ENCODE measurements at places on chromosomes 7 and 10. TPM values are rescaled to one million over a fixed set of nuclear protein-coding genes. Genes with fewer than 3 reads are reported as not detected.

Gene CYCS
- 76.7 TPM for total RNA-seq

Gene SNX10
- total RNA-seq, result 0.56 TPM

Gene OIT3
- total RNA-seq, result 0.17 TPM

Gene CTNNA3
- total RNA-seq, result 0.92 TPM

Gene SPDYE9
- total RNA-seq, result not detected

DNA sequence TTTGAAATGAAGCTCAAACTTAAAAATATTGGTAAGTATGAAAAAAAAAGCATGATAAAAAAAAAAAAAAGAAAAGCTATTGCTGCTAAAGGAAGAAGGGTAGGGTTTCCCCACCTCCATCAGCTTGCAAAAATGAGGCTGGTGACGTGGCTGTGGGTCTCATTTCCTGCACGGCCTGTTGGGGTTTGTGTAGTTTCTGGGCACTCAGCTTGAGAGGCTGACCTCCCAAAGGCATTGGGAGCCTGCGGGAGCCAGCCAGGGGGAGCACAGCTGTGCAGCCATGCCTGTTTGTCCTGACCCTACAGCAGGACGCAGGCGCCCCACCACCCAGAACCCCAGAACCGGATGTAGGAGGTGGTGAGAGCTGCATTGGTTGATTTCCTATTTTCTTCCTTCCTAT lies 48.8 kb upstream of the CARD11 start:
- H3K27ac ChIP-seq, result no peak overlapping the region
- no peak overlapping the region for H3K4me3 ChIP-seq

DNA sequence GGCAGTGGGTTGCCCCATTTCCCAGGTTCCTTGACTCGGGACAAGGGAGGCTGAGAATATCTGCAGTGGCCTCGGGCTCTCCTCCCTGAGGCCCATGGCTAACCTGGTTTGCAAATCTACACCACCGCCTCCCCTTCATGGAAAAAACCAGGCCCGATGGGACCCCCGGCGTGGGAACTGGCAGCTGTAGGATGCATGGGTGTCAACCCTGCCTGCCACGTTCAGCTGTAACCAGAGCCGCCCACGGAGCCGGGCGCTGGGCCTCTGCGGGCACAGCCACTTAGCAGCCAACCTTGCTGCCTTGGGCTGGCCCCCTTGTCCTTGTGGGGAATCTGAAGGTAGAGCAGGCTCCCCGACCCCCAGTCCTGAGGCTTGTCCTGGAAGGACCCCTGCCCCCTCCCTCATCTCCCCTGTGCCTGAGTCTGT lies 1.6 kb downstream of the PWWP2B start:
- no peak for DNase-seq
- no peaks in the 10 kb centered on the region for H3K36me3 ChIP-seq
- no peak overlapping the region for H3K4me3 ChIP-seq
- H3K4me1 ChIP-seq, result peaks cover 17% of the 10 kb centered on the region
- no peaks in the 10 kb centered on the region for H3K27me3 ChIP-seq

DNA sequence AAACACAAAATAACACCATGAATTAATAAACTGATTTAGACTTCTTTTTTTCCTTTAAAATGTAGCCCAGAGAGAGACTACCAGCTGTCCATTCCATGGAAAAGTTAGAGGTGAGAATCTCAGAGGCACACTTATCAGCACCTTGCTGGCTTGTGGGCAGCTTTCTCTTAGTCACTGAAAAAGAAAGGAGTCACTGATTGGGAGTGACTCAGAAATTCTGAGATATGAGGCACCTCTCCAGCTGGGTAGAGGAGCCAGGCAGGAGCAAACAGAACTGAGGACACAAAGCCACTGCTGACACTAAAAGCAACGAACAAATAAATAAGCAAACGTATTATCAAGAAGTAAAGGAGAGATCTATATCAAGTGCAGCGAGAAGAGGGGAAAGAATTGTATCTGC lies 310.6 kb downstream of the PARD3 start:
- DNase-seq, result no peak
- H3K4me1 ChIP-seq, result peaks cover 4% of the 10 kb centered on the region
- no peak overlapping the region for H3K27ac ChIP-seq
- H3K27me3 ChIP-seq, result no peaks in the 10 kb centered on the region
- H3K36me3 ChIP-seq, result peaks cover 3% of the 10 kb centered on the region

GRCh38 chr10:15112657-15113056 lies 15.5 kb downstream of the RPP38 start:
- H3K27me3 ChIP-seq, result no peaks in the 10 kb centered on the region
- no peak overlapping the region for H3K4me3 ChIP-seq
- peaks cover 14% of the 10 kb centered on the region for H3K36me3 ChIP-seq
- H3K27ac ChIP-seq, result no peak overlapping the region

- H3K27me3 ChIP-seq, result no peaks in the 10 kb centered on the region
- no peak overlapping the region for H3K27ac ChIP-seq
- H3K4me1 ChIP-seq, result peaks cover 4% of the 10 kb centered on the region
These were observed 6.5 kb upstream of the CPED1 start for GRCh38 chr7:120981888-120982615.

DNA sequence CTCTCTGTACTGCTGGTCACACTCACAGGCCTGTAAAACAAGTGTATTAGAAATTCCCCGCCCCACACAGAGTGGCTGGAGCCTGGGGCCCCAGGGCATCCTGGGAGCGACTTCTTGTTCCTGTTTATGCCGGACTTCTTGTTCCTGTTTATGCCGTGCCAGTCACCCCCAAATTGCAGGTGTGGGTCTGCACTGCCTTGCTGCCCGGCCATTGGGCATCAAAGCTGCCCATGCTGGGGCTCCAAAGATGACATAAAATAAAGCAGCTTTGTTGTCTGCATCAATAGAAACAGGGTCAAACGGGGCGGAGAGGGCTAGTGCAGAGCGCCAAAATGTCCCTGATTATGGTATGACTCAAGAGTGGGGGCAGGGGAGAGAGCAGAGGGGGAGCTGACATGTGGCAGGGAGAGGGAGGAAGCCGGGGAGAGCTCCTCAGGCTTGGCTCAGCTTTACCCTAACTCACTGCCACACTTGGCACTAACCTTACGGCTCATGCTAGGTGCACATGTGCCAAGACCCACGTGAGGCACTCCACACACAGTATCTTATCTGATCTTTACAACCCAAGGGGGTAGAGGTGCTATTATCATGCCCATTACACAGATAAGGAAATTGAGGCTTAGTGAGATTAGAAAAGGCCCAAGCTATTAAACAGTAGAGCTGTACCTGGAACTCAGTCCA lies 98.4 kb downstream of the PIP4K2A start:
- H3K4me3 ChIP-seq, result peak overlapping the region; percentile 24
- no peak for DNase-seq
- no peaks in the 10 kb centered on the region for H3K36me3 ChIP-seq
- peaks cover 47% of the 10 kb centered on the region for H3K4me1 ChIP-seq

DNA sequence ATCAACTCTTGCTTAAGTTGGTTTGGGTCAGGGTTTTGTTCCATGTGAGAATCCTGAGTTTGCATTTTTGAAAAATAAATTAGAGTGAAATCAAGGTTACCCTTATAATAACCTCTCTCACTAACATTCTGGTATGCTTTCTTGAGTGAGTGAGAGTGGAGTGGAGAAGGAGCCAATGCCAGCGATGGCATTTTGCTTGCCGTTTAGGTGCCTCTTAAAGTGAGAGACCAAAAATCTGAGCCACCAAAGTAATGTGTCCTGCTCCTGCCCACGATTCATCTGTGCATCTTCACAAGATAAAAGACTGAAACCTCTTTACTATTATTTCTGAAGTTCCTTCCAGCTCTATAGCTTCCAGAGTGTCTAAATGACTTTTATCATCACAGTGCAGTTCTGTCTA lies 23.4 kb upstream of the XPNPEP1 start:
- no peak overlapping the region for H3K4me3 ChIP-seq
- no peak overlapping the region for H3K27ac ChIP-seq

DNA sequence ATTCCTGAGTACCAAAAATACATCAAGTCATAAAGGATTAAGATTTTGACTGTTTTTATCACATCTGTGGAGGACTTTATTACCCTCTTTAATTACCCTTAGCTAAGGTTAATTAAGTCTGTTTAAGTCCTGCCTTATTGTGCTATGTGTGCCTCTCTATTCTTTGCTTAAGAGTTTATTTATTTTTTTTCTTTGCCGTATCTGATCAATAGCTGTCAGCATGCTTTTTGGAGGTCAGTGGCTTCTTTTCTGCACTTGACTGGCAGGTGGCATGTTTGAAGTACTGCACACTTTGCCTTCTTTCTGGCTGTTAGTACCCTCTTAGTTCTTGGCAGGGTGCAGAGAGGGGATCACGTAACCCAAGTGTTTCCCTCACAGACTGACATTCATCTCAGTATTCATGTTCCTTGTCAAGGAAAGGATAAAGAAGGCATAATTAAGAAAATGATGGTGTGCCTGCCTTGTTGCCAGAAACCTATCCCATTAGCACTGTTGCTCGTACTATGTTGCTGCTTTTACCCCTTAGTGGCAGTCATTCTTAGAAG lies 225.8 kb downstream of the EXOC4 start:
- no peaks in the 10 kb centered on the region for H3K27me3 ChIP-seq
- H3K4me3 ChIP-seq, result no peak overlapping the region
- no peak overlapping the region for H3K27ac ChIP-seq
- peaks cover 3% of the 10 kb centered on the region for H3K36me3 ChIP-seq
- peaks cover 11% of the 10 kb centered on the region for H3K4me1 ChIP-seq

- no peaks in the 10 kb centered on the region for H3K27me3 ChIP-seq
- H3K4me3 ChIP-seq, result peak overlapping the region; percentile 84
- peaks cover 18% of the 10 kb centered on the region for H3K4me1 ChIP-seq
- H3K27ac ChIP-seq, result peak overlapping the region; percentile 66
- no peaks in the 10 kb centered on the region for H3K36me3 ChIP-seq
These were observed 1.0 kb downstream of the CACNA2D1 start for GRCh38 chr7:82442492-82443035.

DNA sequence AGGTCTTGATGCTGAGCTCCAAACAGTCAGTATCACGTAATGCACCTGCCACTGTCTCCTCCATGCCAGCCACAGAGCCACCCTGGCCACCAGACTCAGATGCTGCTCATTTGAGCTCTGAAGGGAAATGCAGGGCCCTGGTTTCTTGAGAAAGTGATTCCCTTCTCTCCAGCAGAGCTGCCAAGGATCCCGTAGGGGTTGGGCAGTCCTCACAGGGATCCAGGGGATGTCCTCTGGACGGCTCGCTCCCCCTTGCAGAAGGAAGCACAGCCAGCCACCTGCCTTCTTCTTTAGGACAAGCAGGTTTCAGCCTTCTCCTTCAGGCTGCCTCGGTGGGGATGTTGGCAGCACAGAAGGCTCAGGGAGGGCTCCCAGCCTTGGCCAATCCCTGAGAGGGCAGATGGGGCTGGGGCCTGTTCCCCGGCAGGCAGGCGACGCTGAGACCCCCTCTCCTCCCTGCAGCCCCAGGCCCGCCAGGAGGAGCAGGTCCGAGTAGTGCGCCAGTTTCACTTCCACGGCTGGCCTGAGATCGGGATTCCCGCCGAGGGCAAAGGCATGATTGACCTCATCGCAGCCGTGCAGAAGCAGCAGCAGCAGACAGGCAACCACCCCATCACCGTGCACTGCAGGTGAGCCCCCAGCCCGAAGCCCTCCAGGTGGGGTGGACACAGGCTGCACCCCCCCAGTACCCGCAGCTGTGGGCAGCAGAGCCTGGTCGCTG lies 48.9 kb downstream of the MKI67 start:
- peaks cover 5% of the 10 kb centered on the region for H3K36me3 ChIP-seq
- no peaks in the 10 kb centered on the region for H3K4me1 ChIP-seq
- no peak overlapping the region for H3K27ac ChIP-seq
- H3K4me3 ChIP-seq, result no peak overlapping the region

DNA sequence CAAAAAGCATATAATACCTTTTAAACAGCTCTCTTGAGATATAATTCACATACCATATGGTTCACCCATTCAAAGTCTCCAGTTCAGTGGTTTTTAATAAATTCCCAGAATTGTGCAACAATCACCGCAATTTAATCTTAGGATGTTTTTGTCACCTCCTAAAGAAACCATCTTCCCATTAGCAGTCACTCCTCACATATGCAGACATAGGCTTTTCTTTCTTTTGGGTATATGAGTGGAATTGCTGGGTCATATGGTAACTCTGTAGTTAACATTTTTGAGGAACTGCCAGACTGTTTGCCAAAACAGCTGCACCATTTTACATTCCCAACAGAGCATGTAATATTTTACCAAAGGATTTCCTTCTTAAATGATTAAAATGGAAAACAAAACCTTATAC lies 57.0 kb downstream of the CC2D2B start:
- DNase-seq, result no peak
- no peaks in the 10 kb centered on the region for H3K36me3 ChIP-seq
- no peak overlapping the region for H3K4me3 ChIP-seq
- H3K27me3 ChIP-seq, result peaks cover 27% of the 10 kb centered on the region
- no peak overlapping the region for H3K27ac ChIP-seq

GRCh38 chr10:6990891-6991290 lies 410.8 kb upstream of the PRKCQ start:
- H3K4me3 ChIP-seq, result no peak overlapping the region
- H3K36me3 ChIP-seq, result no peaks in the 10 kb centered on the region
- H3K27me3 ChIP-seq, result no peaks in the 10 kb centered on the region
- no peak overlapping the region for H3K27ac ChIP-seq

DNA sequence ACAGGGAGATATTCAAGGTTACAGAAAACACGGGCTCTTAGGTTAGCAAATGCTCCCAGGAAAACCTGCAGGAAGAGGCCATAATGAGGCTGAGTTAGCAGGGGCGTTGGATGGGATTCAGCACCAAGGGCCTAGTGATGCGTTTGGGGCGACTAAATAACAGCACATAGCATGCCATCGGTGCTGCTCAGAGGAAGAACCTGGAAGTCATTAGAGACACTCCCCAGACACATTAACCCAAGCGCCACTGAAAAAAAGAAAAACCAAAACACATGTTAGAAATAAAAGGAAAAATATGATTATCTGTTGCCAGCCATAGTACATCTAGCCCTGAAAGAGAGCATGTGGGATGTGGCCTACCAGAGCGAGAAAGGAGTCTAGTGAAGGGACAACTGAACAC lies 28.8 kb upstream of the OPALIN start:
- H3K27me3 ChIP-seq, result peaks cover 2% of the 10 kb centered on the region
- H3K36me3 ChIP-seq, result no peaks in the 10 kb centered on the region
- peak overlapping the region; percentile 70 for H3K27ac ChIP-seq

DNA sequence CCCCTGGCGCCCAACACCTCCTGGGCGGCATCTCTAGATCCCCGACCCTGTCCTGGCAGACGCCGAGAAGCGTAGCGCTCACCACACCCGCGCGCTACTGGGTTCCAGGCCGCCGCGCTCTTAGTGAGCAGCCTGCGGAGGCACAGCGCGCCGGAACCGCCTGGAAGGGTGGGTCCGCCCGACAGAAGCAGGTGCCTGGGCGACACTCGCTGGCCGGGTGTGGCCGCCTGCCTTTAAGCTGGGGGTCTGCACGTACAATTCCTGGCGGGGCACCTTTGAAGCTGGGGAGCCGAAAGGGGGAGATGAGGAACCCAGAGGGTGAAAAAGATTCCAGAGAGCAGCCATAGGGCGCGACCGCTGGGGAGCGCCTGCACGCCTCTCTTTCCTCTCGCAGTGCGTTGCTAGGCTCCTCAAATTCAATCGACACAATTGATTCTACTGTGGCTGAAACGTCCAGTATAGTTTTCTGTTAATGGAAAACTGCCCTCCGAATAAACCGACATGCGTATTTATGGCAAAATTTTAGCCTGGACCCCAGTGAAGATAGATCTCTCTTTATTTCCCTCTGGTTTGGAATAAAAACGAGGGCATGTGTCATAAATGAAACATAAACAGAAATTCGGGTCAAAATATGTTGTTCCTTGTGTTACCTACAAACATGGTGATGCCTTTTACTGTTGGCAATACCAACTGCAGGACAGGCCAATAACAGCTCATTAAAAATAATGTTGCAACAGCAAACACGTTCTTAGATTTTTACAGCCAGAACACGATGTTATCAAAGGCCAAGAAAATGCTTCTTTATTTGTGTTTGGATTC lies 4.6 kb downstream of the HMX3 start:
- peaks cover 82% of the 10 kb centered on the region for H3K27me3 ChIP-seq
- peaks cover 7% of the 10 kb centered on the region for H3K36me3 ChIP-seq
- DNase-seq, result no peak
- H3K4me3 ChIP-seq, result no peak overlapping the region
- no peak overlapping the region for H3K27ac ChIP-seq
- peaks cover 19% of the 10 kb centered on the region for H3K4me1 ChIP-seq
